ENCODE measurements at places on chromosomes 5 and 9.

DNA sequence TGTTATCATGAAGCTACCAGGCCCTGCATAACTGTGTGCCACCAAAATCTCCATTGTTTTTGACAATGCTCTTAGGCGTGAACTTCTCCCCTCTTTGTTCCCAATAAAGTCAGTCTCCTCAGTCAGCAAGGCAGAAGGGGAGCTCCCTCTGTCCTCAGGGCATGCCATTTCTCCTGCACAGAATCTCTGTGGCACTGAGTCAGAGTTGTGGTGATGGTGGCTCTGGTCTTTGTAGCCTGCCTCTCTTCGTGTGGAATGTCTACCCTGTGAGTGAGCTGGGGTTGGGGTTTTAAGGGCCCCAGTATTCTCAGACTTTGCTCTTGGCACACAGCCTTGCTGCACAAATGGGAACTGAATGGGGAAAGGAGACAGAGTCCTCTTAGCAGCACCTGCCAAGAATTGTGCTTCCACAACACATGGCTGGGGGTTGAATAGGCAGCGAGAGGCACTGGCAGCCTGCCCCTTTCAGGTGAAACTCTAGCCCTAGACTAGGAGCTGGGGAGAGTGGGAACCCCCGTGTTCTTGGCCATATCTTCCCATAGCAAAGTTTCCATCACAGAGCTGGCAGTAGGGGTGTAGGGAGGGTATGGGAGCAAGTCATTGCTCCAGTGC lies 146.6 kb downstream of the SH3GL2 start:
- DNase-seq = no peak

GRCh38 chr9:85321561-85321960 lies 420.2 kb downstream of the AGTPBP1 start:
- DNase-seq = no peak

DNA sequence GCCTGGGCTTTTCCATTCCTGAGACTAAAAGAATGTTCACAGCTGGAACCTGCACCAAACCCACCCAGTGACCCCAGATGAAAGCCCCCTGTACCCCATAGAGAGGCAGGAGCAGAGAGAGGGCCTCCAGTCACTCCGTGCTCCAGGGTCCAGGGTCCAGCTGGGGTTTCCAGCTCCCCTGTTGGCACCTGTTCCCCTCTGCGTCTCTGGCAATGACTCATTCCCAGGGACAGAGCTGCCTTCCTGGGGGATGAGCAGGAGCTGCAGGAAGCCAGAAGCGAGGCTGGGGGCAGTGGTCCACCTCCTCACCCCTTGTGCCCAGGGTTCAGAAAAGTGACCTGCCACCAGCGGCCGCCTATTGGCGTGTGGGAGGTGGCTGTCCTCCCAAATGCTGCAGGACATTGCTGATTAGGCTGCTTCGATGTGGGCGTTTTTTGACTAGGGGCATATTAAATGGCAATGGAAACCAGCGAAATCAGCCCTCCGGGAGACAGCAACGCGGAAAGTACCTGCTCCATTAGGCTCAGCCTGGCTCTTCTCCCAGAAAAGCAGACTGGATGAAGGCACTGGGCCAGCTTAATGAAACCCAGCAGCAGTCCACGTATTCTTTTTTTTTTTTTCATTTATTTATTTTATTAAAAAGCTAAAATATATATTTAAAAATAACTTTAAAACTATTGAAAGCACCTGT lies 97.4 kb downstream of the DAP start:
- DNase-seq = no peak

- DNase-seq = no peak
These were observed 47.2 kb downstream of the RAB24 start for GRCh38 chr5:177256296-177256695.

GRCh38 chr5:78816143-78816765 lies 167.7 kb upstream of the LHFPL2 start:
- no peak for DNase-seq

GRCh38 chr5:76851728-76852369 lies 2.0 kb downstream of the S100Z start:
- no peak for DNase-seq

GRCh38 chr9:6355728-6356127 lies 27.6 kb downstream of the TPD52L3 start:
- DNase-seq = no peak

GRCh38 chr9:15059003-15059402 lies 148.8 kb upstream of the FREM1 start:
- no peak for DNase-seq

GRCh38 chr9:23590276-23591000 lies 235.6 kb downstream of the ELAVL2 start:
- no peak for DNase-seq

DNA sequence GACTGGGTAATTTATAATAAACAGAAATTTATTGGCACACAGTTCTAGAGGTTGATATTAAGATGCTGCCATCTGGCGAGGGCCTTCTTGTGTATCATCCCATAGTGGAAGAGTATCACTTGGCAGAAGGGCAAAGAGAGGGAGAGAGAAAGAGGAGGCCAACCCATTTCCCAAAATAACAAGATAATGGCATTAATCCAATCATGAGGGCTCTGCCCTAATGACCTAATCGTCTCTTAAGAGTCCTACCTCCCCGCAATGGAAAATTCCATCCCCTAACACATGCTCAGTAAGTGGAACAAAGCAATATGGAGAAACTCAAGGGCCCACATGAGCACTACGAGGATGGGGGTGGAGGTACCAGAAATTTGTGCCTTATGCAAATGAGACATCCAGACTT lies 17.6 kb upstream of the VDAC1 start:
- DNase-seq = no peak

DNA sequence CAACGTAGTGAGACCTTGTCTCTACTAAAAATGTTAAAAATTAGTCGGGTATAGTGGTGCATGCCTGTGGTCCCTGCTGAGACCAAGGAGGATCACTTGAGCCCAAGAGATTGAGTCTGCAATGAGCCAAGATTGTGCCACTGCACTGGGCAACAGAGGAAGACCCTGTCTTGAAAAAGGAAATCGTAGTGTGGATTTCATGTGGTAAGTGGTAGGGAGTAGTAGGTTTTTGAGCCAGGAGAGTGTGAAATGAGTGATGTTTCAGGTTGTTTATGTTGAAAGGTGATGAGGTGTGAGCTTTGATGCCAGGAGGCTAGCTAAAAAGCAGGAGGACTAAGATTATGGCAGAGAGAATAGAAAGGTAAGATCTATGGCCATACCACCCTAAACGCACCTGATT lies 5.9 kb downstream of the MATR3 start:
- DNase-seq = no peak

- no peak for DNase-seq
These were observed 107.7 kb upstream of the GPR151 start for GRCh38 chr5:146623666-146624065.
